Endothelial cell of umbilical vein (primary cell): ENCODE measurements at places on chromosomes 12 and 14. TPM values are rescaled to one million over a fixed set of nuclear protein-coding genes. Genes with fewer than 3 reads are reported as not detected.
A peak's percentile ranks its signal among the peaks of the same experiment; 100 is the strongest.

Gene LRIG3
- 43.8 and 55.7 TPM in 2 replicates for polyA plus RNA-seq

- no peak for DNase-seq
Measured at GRCh38 chr12:3746758-3747157, 6.2 kb downstream of the CRACR2A start.

DNA sequence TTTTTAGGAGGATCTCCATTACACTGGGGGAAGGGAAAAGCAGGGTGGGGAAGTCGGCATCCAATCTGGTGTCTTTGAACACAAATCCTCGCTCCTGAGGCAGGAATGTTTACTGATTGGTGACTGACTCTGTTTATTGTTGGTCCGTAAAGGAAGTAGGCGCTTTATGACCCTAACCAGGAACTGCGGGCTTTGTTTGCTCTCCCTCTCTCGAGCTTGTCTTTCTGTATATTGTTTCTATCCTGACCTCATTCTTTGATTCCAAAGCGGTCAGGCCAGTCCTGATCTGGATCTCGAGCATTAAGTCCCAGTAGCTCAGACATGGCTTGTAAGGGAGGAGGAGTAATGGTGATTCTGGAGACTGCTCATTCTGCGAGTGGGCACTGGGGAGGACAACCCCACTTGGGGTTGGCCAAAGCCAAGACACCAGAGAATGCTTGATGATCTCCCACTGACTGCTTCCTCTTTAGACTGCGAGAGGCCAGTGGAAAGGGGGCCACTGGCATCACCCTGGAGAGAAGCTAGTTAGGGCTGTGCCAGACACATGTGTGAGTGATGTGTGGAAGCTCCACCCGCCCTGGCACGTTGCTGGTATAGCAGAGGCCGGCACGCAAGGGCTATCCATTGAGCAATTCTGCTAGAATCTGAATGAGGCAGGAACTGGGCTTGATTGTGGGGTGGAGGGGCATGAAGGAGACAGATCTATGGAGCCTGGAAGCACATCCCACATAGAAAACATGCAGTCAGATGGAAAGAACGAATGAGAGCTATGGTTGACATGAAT, 194.6 kb downstream of the PAX9 start:
- no peak for DNase-seq

- DNase-seq, result no peak
Measured at GRCh38 chr12:85559536-85559935, 276.7 kb downstream of the RASSF9 start.

Gene FOXG1
- not detected in 2 replicates for polyA plus RNA-seq

- DNase-seq, result no peak
Measured at GRCh38 chr14:99268810-99269707, 2.9 kb downstream of the BCL11B start.

Gene ZBTB42
- polyA plus RNA-seq, result 3.1 and 3.8 TPM in 2 replicates

GRCh38 chr14:23406244-23406643, 1.8 kb downstream of the MYH6 start:
- no peak for DNase-seq

DNA sequence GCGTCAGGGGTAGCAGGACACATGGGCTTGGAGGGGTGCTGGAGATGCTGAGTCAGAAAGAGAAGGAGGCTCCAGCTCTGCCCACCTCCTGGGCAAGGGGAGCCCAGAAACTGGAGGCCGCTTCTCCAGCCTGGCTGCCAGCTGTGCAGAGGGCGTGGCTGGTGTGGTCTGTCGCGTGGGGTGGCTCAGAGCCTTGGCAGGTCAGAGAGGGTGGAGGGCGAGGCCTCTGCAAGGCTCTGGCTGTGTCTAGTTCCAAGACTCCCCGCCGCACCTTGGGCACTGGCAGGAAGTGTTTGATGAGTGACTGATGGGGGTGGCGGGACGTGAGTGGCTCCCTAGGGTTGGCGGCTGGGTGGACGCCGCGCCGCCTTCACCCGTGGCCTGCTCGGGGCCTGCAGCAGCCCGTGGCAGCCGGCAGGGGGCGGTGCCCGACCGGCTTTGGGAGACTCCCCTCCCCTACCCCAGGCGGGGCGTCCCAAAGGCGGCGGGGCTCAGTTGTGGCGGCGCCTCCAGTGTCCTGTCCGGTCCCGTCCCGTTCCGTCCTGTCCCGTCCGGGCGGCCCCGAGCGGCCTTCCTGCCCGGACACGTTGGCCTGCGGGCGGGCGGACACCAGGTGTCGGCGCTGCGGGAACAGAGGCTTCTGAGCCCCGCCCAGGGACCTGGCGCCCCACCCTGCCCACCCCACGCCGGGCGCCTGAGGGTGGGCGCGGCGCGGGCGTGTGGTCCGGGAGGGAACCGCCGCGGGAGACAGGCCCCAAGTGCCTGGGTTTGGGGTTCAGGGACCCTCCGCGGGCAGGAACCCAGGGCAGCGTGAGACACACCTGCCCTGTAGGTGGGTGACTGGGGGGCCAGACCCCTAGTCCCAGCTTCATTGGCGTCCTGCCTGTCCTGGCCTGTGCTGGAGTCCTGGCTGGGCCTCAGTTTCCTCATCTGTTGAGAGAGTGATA, 39.7 kb downstream of the KRT80 start:
- peak; percentile 49 for DNase-seq

- no peak for DNase-seq
Measured at GRCh38 chr12:14322403-14322802, 43.1 kb upstream of the ATF7IP start.

DNA sequence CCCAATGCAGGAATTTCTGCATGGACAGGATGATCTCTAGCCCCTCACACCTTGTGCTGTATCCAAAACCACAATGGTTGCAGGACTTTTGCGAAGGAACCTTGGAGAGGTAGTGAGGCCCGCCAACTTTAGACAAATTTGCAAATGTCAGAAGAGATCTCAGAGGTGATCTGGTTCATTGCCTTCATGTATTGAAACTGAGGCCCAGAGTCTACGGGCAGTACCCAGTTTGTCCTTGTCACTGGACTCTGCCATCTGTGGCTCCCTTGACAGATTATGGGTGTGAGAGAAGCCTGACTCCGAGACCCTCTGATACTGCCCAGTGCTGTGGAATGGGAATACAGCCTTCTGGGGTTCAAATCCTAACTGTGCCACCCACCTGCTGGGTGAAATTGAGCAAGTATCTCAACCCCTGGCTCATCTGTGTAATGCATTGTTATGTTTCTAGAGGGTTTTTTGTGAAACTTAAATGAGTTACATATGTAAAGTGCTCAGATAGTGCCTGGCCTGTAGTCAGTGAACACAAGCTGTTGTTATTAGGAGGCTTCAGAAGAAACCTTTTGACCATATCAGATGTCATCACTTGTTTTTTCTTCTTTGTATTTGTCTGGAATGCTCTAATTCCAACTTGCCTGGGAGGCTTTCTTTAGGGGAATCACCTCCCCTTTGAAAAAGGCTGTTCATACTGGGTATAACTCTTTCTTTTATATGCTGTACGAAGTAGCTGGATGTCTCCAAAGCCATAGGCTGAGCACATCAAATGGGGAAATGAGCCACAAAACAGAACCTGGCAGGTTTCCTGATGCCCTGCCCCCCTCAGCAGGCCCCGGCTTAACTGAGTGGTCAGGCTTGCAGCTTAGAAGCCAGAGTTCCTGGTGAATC, 71.4 kb upstream of the SRSF5 start:
- DNase-seq, result peak; percentile 79

- DNase-seq, result no peak
Measured at GRCh38 chr12:123041042-123041531, 60.6 kb downstream of the ARL6IP4 start.

DNA sequence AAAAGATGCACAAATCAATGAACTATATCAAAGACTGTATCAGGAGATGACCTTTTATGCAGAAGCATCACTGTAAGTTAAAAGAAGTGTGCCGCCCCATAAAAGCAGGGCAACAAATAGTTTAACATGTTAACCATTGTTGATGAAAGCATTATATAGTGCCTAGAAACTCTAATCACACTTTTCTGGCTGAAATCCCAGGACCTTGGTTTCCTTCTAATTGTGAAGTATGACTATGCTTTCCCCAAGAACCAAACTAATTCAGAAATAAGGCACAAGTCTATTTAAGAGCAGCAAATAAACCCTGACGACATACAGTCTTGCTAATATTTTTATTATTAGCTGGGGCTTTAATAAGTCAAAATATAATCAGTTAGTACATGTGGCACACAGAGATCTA, 21.7 kb downstream of the RACGAP1 start:
- DNase-seq, result peak; percentile 70

Gene TAS2R42
- not detected in 2 replicates for polyA plus RNA-seq
